ENCODE measurements at places on chromosomes 16 and 17.

- DNase-seq: no peak
Observed at GRCh38 chr17:10177913-10178505, 20.4 kb downstream of the GAS7 start.

DNA sequence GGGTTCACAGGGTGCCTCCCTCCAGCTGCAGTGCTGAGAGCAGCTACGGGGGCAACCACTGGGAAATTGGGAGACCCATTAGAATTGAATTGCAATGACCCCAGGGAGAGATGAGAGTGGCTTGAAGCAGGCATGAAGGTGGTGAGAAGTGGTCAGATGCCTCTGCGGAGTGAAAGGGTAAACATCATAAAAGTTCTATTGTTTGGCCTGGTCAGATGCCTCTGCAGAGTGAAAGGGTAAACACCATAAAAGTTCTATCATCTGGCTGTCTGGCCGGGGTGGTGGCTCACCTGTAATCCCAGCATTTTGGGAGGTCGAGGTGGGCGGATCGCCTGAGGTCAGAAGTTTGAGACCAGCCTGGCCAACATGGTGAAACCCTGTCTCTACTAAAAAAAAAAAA is 53.5 kb downstream of the TNFRSF13B start:
- DNase-seq: no peak

DNA sequence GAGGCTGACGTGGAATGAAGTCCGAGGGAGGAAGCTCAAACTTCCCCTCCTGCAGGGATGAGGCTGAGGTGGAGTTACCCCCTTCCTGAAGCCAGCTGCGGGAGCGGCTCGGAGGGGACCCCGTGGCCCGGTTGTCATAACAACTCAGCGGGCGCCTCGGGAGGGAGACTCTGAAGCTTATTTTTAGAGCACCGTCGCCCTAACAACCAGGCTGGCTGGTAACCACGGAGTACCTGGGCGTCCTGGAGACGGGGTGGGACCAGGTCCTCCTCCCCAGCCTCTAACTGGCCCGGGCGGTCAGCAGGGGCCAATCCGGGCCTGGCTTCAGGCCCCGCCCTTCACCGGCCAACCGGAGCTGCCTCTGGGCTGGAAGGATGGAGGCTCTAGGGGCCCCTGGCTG is 27.7 kb downstream of the NECAB2 start:
- DNase-seq: no peak

- no peak for DNase-seq
Observed at GRCh38 chr16:7246578-7246977, 86.1 kb upstream of the RBFOX1 start.

DNA sequence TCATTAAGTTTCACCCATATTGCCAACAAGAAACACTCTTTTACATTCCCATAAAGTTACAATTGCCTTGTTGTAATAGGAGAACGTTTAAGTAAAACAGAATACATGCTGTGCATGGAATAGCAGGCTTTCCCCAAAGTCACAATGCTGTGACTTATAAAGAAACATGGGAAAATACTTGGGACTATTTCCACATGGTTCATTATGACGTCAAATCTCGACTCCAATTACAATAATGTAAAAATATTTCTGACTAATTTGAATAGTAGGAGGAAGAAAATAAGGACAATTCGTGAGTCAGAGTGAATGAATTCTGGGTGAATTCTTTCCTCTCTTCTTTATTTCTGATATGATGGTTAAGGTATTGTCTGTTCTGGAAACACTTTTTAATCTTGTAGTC is 52.8 kb downstream of the CDH11 start:
- no peak for DNase-seq

- no peak for DNase-seq
Observed at GRCh38 chr17:80961541-80962330, 29.9 kb upstream of the CHMP6 start.
